ENCODE measurements at places on chromosomes 2 and 18.

DNA sequence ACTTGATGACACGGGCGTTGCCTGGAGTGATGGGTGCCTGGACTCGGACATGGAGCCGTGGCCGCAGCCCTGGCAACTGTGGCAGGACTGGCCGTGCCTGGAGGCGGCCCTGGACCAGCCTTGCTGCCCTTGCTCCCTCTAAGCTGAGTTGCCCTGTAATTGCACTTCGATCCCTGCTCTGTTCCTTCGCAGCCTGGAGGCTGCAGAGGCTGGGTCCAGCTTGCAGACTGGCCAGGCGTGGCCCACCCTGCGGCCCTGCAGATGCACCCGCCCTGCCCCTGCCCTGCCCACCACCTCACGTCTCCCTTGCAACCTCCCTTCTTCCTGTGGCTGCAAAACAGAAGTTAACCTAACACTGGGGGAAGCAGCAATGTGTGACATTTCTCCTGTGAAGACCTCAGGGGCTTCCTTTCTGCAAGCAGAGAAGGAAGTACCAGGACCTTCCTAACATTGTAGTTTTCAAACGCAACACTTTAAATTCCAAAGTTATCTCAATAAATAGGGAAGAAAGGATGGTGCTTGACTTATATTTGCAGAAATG lies 174.6 kb upstream of the TPO start:
- DNase-seq = no peak

DNA sequence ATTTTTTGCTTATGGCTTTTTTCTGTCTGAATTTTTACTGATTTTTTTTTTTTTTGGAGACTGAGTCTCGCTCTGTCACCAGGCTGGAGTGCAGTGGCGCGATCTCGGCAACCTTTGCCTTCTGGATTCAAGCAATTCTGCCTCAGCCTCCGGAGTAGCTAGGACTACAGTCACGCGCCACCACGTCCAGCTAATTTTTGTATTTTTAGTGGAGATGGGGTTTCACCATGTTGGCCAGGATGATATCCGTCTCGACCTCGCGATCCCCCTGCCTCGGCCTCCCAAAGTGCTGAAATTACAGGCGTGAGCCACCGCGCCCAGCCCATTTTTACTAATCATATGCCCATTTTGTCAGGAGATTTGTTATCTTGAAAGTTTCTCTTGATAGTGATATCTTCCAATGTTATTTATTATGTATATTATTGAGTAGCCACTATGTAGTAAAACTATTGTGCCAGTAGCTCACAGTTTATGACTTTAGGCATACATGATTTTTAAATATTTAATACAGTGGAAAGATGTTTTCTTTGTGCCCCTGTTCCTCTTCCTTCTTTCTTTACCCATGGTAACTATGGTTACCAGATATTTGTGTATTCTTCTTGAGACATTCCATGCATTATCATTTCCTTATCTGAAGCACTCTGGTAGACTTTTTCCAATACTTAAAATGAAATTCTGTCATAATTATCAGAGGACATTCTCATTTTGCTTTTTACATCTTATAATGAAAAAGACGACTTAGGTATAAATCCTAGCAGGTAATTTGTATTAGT lies 2.1 kb downstream of the HAT1 start:
- DNase-seq = peak; percentile 32

- no peak for DNase-seq
Measured at GRCh38 chr18:37144921-37145320, 316.0 kb downstream of the KIAA1328 start.

DNA sequence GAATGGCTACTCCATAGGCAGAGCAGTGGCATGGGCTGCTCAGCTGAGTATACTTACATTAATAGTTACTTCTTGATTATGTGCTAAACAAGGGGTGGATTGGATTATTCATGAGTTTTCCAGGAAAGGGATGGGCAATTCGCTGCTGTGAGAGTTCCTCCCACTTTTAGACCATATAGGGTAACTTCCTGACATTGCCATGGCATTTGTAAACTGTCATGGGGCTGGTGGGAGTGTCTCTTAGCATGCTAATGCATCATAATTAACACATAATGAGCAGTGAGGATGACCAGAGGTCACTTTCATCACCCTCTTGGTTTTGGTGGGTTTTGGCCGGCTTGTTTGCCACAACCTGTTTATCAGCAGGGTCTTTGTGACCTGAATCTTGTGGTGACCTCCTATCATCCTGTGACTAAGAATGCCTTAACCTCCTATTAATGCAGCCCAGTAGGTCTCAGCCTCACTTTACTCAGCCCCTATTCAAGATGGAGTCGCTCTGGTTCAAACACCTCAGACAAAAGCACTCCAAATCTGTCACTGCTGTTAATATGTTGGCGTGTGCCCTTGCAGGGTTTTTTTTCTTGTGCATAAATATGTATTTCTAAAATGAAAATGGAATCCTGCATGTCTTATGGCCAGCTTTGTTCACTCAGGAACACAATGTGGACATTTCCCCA lies 56.0 kb downstream of the CYBRD1 start:
- no peak for DNase-seq

- no peak for DNase-seq
Measured at GRCh38 chr2:11574176-11575046, 40.6 kb downstream of the GREB1 start.

GRCh38 chr18:26271917-26272549 lies 45.8 kb downstream of the TAF4B start:
- DNase-seq = no peak

DNA sequence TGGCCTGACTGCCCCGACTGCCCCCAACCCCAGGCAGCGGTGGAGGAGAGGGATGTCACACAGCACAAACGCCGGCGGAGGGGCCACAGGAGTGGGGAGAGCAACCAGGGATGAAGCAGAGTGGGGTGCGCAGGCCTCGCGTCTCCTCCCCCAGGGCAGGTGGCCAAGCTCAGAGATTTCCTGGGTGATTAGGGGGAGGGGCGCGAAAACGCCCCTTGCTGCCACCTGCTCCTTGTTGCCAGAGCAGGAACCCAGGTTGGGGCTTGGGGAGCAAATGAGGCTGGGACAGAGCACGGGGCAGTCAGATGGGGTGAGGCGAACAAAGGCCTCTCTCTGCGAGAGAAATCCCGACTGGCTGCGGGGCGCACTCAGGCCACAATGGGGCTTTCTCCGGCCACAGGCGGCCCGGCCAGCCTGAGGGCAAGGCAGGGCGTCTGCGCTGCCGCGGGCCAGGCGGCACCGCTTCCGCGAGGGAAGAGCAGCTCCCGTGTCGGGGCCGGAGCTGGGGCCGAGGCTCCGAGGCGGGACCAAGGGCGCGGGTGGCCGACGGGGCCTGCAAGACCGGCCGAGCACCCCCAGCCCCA lies 11.5 kb downstream of the TEX44 start:
- DNase-seq = no peak

- DNase-seq = no peak
Measured at GRCh38 chr2:126859631-126860030, 39.1 kb upstream of the TEX51 start.

DNA sequence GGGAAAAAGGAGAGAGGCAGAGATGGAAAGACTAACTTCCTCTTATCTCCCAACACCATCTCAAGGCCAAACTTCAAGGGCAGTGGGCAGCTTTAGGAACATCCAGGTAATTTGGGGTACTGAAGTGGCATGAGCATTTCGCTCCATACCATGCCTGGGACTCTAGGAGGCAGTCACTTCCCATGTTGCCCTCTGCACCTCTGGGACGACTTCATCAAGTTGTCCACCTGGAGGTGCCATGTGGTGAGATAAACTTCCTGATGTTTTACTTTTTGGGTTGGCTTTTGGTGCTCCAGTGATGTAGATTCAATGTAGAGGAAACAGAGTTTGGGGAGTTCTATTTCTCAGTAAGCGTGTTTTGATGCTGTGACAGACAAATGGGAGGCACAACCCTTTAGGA lies 56.3 kb upstream of the UPP2 start:
- DNase-seq = no peak

DNA sequence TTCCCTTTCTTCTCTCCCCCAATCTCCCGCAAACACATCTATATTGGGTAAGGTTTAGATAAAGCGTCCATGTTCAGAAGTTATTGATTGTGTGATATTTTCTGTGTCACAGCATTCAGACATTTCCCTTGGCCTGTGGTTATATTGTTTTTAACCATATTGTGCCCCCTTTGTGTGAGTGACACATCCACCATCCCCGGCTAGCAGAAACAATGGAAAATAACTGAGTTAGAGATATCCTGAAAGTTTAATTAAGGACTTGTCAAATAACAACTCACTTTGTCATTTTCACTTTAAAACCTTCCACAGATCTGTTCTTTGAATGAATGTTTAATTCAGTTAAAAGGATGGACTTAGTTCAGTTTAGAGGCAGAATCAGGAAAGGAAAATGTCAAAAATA lies 151.0 kb downstream of the KCNJ3 start:
- DNase-seq = no peak

DNA sequence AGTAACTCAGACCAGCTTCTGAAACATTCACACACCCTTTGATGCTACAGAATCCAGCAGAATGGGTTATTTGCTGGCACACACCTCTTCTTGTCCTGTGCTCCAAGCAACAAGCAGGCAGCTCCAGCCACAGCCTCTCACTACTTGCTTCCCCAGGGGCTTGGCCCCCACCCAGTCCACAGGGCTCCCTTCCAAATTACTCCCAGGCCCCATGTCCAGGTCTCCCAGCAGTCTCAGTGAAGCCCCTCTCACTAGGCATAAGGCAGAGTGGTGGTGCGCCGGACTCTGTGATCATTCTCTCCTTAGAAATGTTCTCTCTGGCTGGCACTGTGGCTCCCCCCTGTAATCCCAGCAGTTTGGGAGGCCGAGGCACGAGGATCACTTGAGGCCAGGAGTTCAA lies 25.9 kb downstream of the ITM2C start:
- DNase-seq = no peak

- peak; percentile 16 for DNase-seq
Measured at GRCh38 chr2:161250864-161251436, 57.3 kb upstream of the PSMD14 start.

DNA sequence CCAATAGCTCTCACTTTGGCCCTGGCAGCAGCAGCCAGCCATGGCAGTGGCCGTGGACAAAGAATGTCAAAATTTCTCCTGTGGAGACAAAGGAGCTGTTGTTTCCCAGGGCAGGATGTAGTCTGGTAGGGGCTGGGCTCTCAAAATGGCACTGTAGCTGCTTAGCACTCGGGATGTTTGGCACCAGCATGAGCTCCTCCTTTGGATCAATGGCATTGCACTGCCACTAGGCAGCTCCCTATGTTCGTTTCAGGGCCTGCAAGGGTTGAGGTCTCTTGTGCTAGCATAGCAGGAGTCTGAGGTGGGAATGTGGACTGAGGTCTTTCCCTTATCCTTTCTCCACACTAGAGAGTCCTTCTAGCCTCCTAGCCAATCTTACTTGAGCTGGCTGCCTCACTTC lies 948.8 kb upstream of the FAM98A start:
- no peak for DNase-seq

DNA sequence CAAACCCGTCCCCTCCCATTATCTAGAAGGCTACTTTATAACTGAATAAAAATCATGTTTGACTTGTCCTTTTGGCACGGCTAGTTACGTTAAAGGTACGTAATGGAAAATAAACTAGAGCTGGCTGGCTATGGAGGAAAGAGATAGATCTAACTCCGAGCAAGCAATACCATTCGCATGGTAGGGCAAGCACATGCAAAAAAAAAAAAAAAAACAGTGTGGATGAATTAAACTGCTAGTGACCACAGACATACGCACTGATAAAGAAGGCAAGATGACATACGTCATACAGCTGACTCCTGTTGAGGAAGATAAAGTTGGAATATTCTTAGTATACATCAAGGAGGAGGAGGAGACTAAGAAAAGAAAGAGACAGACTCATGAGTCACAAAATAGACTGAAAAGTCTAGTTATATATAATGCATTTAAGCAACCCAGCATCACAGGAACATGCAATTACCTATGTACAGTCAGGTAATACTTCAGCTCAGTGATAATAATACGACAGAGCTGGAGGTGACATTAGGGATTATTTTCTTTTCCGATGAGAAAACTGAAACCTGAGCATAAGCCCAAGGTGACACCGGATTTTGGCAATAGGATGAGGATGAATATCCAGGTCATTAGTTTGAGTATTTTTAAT lies 37.9 kb upstream of the NARS1 start:
- no peak for DNase-seq

DNA sequence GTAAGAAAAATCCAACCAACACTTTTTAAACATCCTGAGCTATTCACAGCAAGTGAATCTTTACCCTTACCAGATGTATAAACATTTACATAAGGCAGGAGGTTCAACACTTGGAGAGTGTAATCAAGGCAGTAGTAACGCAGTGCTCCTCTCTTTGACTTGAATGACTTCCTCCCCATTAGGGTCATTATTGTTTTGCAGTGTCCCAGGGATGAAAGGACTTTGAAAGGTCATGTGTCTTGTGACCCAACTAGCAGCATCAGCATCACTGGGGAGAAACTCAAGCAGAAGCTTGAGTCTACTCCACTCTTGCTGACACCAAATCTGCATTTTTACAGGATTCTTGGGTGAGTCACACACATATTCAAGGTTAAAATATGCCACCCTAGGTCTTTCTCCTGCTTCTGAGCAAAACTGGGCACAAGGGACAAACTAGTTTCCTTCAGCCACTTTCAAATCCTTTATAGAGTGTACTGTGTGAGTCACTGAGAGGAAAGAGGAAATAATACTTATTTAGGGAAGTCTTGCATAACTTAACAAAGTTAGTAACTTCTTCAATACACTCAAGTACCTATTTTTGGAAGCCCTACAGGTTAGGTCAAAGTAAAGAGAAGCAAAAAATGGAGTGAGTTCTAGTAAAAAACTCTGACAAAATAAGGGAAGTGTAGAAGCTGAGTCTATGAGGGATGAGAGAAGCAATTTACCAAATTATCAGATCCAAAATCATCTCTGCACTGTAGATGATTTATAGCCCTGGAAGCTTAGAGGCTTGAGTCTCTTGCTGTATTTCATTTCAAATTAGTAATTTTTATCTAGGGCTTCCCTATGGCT lies 51.0 kb upstream of the EML4 start:
- DNase-seq = peak; percentile 85

DNA sequence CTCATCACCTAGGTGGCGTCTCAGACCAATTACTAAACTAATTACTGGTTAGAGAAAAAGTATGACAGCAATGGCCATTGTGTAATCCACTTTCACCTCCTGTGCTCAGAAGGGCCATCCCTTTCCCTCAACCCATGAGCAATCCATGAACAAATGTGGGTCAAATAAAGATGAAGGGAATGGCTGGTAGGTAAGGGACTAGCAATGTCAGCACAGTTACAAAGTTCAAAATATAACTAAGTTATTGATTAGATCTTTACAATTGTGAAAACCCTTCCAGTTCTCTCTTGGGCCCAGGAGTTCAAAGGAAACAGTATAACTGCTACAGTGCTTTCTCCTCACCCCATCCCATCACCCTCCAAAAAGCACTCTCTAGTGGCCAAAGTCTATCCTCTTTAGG lies 98.3 kb downstream of the DTNA start:
- no peak for DNase-seq

All from AML-193 (cell line).